ENCODE measurements at places on chromosomes 11 and 22.

GRCh38 chr11:70486026-70486415 lies 87.7 kb downstream of the CTTN start:
- no peak for DNase-seq

- no peak for DNase-seq
Observed at GRCh38 chr11:75777461-75778110, 9.0 kb downstream of the DGAT2 start.

GRCh38 chr22:23193882-23194281 lies 13.6 kb downstream of the BCR start:
- no peak for DNase-seq

GRCh38 chr22:44578516-44579230 lies 80.6 kb upstream of the RTL6 start:
- no peak for DNase-seq

GRCh38 chr11:32821517-32821916 lies 8.2 kb upstream of the PRRG4 start:
- no peak for DNase-seq

DNA sequence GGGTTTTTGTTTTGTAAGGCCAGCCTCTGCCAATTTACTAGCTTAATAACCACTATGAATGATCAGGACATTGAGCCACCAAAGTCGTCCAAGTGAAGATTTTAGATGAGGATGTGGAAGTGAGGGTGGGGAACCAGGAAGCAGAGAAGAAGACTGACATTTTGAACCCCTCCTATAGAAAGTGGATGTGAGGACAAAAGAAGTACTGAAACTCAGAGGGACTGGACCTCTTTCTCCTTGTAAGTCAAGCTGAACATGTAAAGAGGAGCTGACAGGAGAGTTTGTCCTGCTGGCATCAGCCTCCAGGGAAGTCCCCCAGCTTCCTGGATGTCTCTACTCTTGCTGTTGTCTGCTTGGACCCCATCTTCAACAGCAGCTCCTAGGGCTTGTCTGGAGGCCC lies 338.2 kb upstream of the NCAM1 start:
- no peak for DNase-seq

- DNase-seq, result no peak
Observed at GRCh38 chr11:19436932-19437331, 196.2 kb upstream of the E2F8 start.

- DNase-seq, result no peak
Observed at GRCh38 chr22:32947573-32947972, 110.6 kb downstream of the SYN3 start.

GRCh38 chr11:10265936-10266335 lies 28.1 kb downstream of the SBF2 start:
- DNase-seq, result no peak

- no peak for DNase-seq
Observed at GRCh38 chr22:25702040-25702439, 39.9 kb upstream of the MYO18B start.

GRCh38 chr11:11456866-11457265 lies 103.8 kb upstream of the CSNK2A3 start:
- no peak for DNase-seq

DNA sequence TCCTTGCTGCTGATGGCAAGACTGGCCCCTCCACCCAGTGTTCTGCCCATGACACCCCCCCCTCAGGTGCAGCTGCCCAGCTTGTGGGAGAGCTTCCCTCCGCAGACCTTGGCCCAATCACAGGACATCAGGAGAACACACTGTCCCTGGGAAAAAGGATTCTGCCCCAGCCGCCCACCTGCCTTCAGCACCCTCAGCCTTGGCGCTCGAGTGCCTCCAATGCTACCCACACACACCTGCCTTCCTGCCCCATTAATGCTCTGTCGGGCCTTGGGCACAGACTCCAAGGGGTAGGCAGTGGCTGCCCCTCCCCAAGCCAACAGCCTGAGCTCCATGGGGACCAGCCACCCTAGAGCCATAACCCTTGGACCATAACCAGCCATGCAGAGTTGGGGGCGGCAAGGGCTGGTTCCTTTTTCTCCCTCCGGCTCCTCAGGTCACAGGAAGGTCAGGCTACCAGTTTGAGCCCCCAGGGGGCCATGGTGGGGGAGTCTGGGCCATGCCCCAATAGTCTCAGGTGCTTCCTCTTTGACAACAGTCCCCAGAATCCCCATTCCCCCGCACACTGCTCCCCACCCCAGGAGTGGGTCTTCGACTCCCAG lies 1.3 kb upstream of the ZNF70 start:
- DNase-seq, result no peak

DNA sequence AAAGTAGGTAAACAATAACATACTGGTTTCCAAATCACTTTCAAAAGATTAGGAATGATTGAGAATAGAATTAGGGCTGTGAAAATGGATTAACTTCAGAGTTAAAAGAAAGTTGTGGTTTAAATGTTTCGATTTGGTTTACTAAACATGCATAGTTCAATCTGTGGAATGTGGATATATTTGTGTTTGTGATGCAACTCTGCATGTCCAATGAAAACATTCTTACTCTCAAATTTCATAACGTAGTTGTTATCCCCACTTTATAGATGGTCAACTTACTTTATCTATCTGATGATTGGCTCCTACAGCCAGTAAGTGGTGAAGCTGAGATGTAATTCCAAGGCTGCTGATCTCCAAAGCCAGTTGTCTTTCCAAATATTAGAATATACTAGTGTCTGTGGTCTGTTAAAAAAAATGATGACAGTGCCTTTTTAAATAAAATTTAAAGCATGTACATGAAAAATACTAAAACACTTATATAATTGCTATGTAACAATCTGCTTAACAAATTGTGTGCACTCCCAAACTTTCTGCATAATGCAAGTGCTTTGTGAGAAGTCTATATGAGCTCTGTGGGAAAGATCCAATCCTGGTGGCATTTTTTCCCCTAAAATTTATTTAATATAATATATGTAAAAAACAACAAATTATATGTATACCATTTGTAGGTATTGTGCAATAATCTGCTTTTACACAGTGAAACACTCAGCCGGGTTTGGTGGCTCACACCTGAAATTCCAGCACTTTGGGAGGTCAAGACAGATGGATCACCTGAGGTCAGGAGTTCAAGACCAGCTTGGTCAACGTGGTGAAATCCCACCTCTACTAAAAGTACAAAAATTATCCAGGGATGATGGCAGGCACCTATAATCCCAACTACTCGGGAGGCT lies 9.7 kb upstream of the SIK3 start:
- DNase-seq, result no peak

DNA sequence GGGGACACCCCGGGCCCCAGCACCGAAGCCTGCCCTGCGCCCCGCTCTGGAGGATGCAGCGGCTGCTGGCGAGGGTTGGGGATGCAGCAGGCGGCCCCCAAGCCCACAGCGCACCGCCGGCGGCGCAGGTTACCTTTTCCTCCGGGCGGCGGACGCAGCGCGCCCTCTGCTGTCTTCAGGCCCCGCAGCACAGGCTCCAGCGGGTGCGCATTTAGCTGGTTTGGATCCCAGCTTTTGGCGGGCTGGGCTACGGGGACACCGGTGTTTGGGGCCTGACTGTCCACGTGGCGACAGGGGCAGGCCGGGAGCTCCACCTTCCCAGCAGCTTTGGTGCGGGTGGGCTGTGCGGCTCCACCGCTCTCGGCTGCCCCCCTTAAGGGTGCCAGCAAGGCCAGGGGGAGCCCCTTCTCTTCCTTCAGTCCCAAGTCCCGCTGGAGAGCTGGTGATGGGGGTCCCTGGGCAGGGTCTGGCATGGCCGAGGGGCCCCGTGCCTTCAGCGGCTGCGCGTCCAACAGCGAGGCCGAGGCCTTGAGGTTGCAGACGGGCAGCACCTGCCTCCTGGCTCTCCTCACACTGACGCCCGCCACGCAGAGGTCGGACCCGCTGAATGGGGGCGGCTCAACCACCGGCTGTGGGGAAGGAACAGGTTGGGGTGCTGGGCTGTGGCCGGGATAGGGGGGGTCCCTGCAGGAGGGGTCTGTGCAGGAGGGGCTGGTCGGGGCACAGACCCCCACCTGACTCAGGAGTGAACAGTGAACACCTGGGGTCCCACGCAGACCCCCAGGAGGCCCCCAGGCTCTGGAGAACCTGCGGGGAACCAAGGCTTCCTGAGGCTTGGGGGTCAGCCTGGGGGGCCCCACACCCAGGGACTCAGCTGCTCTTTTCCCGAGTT lies 18.0 kb upstream of the IL17REL start:
- DNase-seq, result peak; percentile 45

- no peak for DNase-seq
Observed at GRCh38 chr11:9728058-9728457, 64.2 kb downstream of the SWAP70 start.

DNA sequence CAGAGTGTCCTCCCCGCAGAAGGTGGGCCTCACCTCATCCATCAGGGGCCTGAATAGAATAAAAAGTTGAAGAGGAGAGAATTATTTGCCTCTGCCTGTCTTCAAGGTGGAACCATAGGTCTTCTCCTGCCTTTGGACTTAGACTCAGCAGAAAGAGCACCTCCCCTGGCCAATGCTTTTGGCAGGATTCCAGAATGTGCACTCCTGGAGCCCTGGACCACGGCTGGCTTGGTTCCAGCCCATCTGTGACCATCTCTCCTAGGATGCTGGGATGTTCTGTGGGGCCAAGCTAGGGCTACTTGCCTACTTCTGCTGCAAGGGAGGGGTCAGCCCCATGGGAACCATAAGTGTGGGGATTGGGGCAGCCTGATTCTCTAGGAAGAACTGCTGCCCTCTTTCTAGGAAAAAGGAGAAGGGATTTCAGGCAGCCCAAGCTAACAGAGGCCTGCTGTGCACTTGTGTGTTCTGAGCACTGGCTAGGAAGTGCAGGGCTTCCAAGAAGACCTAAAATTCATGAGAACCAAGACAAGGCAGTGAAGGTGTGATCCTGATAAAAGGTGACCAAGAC lies 32.2 kb upstream of the SHANK2 start:
- no peak for DNase-seq

GRCh38 chr11:96161307-96162089 lies 181.5 kb downstream of the MAML2 start:
- DNase-seq, result no peak

GRCh38 chr11:31529189-31529588 lies 19.6 kb downstream of the ELP4 start:
- DNase-seq, result no peak

GRCh38 chr11:31351168-31351567 lies 18.4 kb downstream of the DCDC1 start:
- no peak for DNase-seq

DNA sequence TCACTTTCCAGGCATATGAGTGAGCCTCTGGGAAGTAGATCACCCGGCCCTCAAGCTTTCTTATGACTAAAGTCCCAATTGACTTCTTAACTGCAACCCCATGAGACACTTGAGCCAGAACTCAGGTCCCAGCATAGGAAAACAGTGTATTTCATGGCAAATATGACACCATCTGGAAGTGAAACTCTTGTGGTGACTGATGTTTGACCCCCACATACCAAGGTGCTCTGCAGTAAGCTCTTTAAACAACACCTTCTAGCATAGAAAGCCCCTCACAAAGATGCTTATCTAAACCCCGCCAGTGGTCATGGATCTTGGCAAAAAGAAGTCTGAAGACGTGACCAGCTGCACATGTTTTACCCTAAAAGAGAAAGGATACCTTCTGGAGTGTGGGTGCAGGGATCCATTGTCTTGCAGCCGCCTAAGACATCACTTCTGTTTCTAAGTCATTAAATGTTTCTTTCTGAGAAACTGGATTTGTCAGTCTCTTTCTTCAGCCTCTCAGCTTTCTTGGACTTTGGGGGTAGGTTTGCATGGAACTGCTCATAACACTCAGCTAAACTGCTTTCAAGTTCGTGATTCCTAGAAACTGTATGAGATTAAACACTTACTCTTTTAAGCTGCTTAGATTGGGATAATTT lies 7.4 kb upstream of the PELI3 start:
- DNase-seq, result no peak

GRCh38 chr11:125976156-125976555 lies 30.3 kb downstream of the VSIG10L2 start:
- DNase-seq, result no peak

GRCh38 chr11:125295931-125296330 lies 131.4 kb downstream of the PKNOX2 start:
- DNase-seq, result no peak

DNA sequence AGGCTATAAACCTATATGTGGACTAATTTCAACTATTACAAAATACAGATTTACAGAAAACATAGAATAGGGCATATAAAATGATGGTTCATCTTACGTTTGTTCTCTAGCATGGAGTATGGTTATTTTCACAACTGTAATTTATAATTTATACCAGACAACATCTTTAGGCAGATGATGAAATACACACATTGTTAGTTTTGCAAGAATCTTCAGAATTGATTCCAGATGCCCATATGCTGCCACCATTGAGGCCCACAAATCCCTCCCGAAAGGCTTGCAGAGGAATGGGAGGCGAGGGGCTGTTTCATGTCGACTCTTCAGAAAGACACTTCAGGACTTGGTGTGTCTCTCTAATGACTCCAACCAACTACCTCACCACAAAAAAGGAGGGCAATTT lies 6.2 kb downstream of the PTPN5 start:
- no peak for DNase-seq

DNA sequence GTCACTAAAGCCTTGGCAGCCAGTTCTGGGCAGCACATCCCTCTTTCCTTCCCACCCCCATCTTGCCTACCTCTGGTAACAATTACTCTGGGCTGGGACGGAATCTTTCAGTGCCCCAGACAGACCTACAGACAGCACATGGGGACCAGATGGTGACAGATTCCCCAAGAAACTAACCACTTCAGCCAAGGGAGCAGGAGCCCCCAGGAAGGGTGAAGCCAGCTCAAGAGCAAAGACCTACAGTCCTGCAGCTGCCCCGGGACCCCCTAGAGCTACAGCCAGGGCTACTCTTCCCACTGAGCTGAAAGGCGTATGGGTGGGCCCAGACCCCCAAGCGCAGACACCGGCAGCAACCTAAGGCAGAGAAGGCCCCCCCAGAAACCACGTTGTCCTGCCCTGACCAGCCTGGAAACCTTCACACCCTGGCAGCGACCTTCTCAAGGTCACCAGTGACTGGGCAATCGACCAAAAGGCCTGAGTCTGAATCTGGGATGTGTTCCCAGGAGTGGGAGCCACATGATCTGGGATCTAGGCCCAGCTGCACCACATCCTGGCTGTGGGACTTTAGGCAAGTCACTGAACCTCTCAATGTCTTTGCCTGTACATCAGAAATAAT lies 65.8 kb downstream of the LRRC32 start:
- DNase-seq, result no peak

- no peak for DNase-seq
Observed at GRCh38 chr11:85913513-85913912, 58.3 kb downstream of the CCDC83 start.

- DNase-seq, result no peak
Observed at GRCh38 chr11:77124041-77124440, 4.0 kb upstream of the MYO7A start.

- DNase-seq, result no peak
Observed at GRCh38 chr11:77821349-77821851, 456 bp downstream of the AAMDC start.

DNA sequence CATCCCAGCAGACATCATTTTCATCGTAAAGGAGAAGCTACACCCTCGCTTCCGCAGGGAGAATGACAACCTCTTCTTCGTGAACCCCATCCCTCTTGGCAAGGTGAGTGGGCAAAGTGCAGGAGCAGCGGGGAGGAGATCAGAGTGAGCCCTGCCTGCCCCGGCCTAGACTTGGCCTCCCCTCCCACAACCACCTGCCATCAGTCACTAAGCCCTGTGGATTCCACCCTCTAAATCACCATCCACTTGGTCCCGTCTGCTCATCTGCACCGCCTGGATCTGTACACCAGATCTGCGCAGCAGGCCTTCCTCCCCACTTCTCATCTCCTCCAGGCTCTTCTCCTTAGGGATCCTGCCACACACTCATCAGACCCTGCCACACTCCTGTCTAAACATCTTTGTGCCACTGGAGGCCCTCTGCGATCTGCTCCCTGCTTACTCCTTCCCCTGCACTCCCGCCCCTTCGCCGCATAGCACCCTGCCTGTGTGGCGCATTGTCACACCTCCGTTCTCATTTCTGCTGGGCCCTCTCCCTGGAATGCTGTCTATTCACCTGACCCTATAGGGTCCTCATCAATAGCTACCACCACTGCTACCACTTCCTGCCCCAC lies 14.2 kb downstream of the UCP2 start:
- no peak for DNase-seq
